ENCODE measurements at places on chromosomes 12 and 14.

GRCh38 chr12:33988913-33989312 lies 33.4 kb upstream of the ALG10 start:
- no peak for DNase-seq

DNA sequence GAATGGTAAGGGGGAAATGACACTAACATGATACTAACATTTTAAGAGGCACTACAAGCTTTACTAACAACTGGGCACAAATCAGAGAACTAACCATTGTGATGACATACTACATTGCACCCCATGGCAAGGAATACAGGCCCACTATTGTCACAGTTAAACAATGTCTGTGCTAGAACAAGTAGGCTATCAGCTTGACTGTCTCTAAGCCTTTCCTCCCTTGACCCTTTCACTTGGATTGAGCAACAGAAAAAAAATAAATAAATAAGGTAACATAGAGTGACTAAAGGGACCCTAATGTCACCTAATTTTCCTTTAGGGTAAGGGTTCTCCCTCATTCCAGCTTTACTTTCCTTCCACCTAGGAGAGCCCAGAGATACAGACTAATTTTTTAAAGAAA lies 4.4 kb downstream of the SLC38A2 start:
- DNase-seq = no peak

- DNase-seq = no peak
Observed at GRCh38 chr14:105487986-105488777, 1.5 kb downstream of the CRIP1 start.

DNA sequence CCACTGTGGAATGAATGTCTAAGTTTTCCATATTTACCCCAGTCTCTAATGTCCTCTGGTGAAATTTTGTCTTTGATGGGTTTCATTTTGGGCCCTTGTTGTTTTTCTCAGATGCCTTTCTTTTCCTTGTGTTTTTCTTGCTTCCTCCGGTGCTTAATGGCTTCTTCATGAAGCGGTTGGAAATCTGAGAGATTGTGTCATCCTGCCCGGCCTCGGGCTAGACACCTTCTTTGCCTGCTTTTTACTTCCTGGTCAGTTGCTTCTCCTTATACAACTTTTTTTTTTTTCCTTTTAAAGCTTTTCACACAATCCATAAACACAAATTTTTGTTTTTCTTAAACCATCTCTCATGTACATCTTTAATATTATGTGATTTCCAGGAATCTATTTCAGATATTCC lies 7.1 kb downstream of the ETV6 start:
- DNase-seq = no peak

- no peak for DNase-seq
Observed at GRCh38 chr12:69978020-69978419, 153.0 kb downstream of the MYRFL start.

Data from activated T-helper 1 cell treated with anti-CD3 and anti-CD28 coated beads, Interleukin-12 subunit alpha, Interleukin-12 subunit beta, Interleukin-2, Interleukin-4 antibody, amounts not matched to agents 30 ng/mL and 10 ng/mL and 1 ng/mL, durations not matched to agents 14 hours and 24 hours and 36 hours (primary cell).